H7 (cell line): ENCODE measurements at places on chromosomes 2 and 18. TPM values are rescaled to one million over a fixed set of nuclear protein-coding genes. Genes with fewer than 3 reads are reported as not detected.
A peak's percentile ranks its signal among the peaks of the same experiment; 100 is the strongest.

- DNase-seq = no peak
Measured at GRCh38 chr2:240927390-240927781, 21.2 kb downstream of the CROCC2 start.

GRCh38 chr18:58015065-58015780 is 28.8 kb upstream of the NEDD4L start:
- peak; percentile 19 for DNase-seq

- no peak for DNase-seq
Measured at GRCh38 chr18:34880403-34880802, 160.8 kb upstream of the MAPRE2 start.

DNA sequence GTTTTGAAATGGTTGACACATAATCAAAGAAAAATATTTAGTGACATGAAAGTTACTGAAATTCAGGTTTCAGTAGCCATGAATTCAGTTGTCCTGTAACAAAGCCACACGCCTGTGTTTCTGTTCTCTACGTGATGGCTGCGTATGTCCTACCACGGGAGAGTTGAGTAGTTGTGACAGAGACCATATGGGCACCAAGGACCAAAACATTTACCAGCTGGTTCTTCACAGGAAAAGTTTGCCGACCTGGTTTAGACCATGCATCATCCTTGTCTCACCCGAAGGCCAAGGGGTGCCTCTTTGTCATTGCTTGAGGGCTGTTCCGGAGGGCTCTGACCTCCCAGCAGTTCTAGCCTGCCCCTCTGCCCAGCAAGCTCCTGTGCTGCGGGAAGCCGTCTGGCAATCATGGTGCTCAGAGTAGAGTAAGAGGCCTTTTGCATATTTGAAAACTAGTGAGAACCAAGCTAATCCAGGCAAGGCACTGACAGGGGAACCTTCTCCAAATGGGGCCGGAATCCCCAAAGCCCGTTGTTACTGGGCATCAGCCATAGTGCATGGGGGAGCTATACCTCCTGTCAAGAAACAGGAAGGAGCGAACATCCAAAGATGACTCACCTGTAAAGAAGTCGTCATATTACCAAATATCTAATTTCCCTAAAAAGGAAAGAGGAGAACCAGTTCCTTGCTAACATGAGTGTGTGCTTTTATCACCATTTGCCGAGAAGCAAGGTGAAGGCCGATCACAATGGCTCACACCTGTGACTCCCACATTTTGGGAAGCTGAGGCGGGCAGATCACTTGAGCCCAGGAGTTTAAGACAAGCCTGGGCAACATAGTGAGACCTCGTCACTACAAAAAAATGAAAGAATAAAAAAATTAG is 92.6 kb upstream of the RAB12 start:
- DNase-seq = no peak

GRCh38 chr2:171889333-171889732 is 4.7 kb downstream of the SLC25A12 start:
- DNase-seq = no peak

- DNase-seq = no peak
Measured at GRCh38 chr2:204354442-204354856, 190.8 kb upstream of the PARD3B start.

DNA sequence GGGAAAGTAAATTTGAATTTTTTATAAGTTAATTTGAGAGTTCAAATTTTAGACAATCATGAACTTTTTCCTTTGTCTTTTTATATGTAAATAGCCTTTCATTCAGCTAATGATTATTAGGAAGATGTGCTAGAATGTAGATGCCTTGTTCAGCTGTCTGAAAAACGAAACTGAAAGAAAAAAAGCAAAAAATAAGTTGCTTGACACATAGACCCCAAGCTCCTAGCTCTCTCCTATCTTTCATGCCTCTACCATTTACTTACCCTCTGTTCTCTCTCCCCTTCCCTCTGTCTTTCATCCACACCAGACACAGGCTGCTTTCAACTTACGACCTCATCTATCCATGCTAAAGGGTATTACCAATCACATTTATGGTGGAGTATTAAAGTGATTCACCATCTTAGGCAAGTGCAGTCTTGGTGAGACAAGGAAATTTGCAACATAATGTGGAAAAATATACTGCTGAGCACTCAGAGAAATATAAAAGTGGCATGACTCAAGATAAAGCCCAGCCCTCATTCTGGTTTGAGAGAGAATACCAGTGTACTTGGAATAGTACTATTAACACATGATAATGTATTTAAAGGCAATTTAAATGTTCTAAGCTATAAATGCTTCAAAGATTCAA is 425.6 kb downstream of the SUCLG1 start:
- DNase-seq = no peak

DNA sequence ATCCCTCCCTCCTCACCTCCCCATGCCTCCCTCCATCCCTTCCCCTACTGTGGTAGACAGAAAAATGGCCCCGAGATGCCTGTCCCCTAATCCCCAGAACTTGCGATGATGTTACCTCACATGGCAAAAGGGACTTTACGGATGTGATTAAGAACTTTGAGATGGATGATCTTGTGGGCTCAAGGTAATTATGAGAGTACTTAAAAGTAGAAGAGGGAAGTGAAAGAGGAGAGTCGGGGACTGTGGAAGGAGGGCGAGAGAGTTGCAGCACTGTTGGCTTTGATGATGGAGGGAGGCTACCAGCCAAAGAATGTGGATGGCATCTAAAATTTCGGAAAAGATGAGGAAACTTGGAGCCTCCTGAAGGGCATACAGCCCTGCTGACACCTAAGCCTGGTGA is 66.5 kb downstream of the AGAP1 start:
- DNase-seq = no peak

GRCh38 chr18:21739604-21740537 is 721 bp upstream of the MIB1 start:
- DNase-seq = peak; percentile 20

DNA sequence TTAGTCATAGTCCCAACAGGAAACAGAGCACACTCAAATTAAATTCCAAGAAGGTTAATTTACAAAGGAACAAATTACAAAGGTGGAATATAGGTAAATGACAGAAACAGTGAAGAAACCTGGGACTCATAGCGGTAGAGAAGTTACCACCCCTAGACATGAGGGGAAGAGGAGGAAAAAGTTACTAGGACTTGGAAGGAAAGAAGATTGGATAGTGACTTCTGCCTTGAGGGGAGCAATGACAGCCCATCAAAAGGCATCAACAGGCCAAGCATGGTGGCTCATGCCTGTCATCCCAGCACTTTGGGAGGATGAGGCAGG is 2.4 kb upstream of the PDE11A start:
- DNase-seq = no peak

- no peak for DNase-seq
Measured at GRCh38 chr18:78460558-78460957, 519.1 kb upstream of the SALL3 start.

- DNase-seq = no peak
Measured at GRCh38 chr18:56028514-56028913, 440.5 kb upstream of the TCF4 start.

DNA sequence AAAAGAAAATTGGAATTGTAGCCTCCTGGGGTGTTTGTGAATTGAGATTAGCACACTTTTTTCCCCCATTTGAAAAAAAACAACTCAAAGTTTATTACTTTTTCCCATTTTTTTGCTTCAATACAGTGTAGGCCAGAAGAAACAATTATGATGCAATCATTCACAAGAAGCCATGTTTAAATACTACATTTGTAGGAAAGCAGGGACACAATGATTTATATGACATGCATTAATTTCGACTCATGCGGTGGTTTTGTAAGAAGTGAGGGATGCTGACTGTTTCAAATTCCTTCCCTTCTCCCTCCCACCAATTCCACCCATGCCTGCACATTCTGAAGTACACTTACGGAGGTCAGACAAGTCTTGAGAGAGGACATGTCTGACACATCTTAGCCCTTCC is 774.2 kb upstream of the FSHR start:
- DNase-seq = no peak

CABLES1 gene
- 9.6 and 22.5 TPM in 2 replicates for total RNA-seq

IL36A gene
- total RNA-seq = not detected in 2 replicates

STARD6 gene
- total RNA-seq = not detected in 2 replicates

GNLY gene
- not detected in 2 replicates for total RNA-seq

FBXO41 gene
- total RNA-seq = 2.3 and 3.7 TPM in 2 replicates

FTCDNL1 gene
- total RNA-seq = 0.59 and 0.96 TPM in 2 replicates

TXNDC2 gene
- total RNA-seq = not detected in 2 replicates

G6PC2 gene
- total RNA-seq = not detected in 2 replicates

DNAH7 gene
- total RNA-seq = under 0.01 TPM in 1 of 2 replicates, not detected in the other
